ENCODE measurements at places on chromosomes 7 and 10. TPM values are rescaled to one million over a fixed set of nuclear protein-coding genes. Genes with fewer than 3 reads are reported as not detected.
A peak's percentile ranks its signal among the peaks of the same experiment; 100 is the strongest.

DNA sequence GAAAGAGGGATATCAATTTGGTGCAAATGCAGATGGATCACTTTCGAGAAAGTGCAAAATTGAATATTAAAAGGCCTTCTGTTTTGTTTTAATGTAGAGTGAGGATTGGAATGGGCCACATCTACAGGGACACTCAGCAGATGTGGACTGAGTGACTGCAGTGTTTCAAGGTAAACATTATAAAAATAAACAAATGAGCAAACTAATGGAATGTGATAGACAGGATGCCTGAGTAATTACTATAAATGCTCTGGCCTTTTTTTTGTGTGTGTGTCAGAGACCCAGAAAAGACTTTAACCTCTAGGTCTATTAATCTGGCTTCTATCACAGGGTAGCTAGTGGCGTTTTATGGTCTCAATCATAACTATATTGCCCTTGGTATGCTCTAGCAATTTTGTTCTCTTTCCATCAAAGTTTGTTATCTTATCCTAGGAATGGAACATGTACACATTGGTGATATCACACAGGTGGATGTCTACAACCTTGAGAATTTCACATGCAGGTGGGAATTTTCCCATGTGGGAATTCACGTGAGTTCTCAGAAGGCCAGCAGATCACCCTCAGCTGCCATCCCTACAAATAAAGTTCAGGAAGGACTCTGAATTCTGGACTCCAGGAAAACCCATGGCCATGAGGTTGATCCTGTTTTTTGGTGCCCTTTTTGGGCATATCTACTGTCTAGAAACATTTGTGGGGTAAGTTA is at the start of gene CPA2:
CPA2 (plus strand) TSS at position 606 of the 703 bp plus-strand sequence; CDS start at position 625, 19 bp downstream.
- no peak for DNase-seq

- DNase-seq, result no peak
Observed at GRCh38 chr7:26186364-26187311, 13.9 kb downstream of the HNRNPA2B1 start.

GRCh38 chr10:124009231-124010015 is 84.0 kb downstream of the CHST15 start:
- DNase-seq, result no peak

- no peak for DNase-seq
Observed at GRCh38 chr7:102451371-102452054, 13.2 kb downstream of the ALKBH4 start.

GRCh38 chr7:137480401-137480800 is 136.9 kb upstream of the PTN start:
- DNase-seq, result no peak

- no peak for DNase-seq
Observed at GRCh38 chr10:62597226-62597625, 207.3 kb upstream of the ADO start.

- no peak for DNase-seq
Observed at GRCh38 chr7:15086131-15086611, 183.6 kb upstream of the DGKB start.

DNA sequence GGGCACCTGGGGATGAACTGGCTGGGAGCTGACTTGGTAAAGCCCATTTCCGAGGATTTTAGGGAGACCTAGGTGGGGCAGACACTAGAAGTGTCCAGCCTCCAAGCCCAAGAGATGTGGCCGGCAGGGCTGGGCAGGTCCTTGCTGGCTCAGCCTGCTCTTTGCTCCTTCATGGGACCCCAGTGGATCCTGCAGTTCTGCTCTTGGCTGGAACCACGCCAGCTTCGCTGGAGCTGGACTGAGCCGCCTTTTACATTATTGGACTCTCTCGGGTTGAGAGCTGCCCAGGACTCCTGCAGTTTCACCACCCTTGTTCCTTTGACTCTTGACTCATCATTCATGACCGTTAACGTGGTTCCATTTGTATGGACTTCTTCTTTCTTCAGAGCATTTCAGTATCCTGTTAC is 5.7 kb downstream of the PPIF start:
- DNase-seq, result no peak

- DNase-seq, result no peak
Observed at GRCh38 chr7:131459256-131459655, 97.2 kb downstream of the PODXL start.

The ANKRD1 gene
- 2.3 TPM for total RNA-seq

DNA sequence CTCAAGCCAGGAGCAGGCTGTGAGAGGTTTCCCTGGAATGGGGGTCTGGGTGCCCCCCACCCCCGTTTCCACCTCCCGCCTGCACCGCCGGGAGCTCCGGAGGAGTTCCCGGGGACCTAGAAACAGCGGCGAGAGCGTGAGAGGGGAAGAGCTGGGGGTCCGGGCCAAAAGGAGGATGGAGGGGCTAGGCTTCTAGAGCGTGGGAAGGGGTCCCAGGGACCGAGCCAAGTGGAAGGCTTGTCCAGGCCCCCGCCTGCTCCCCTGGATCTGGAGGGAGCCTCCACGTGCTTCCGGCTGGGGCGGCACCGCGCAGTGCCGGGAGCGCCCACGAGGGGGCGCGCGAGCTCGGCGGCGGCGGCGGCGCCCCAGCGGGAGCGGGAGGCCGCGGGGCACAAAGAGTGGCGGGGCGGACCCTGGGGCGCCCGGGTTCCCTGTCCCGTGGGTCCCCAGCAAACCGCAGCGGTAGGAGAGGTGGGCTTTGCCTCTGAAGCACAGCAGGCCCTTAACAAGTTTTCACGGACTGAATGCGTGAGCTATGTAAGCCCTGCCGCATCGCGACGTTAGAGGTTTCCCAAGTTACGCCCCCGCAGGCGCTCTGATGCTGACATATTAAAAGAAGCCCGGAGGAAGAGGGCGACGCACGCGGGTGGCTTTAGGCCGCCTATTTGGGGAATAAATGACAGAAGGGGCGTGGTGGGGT is 104.4 kb upstream of the LRRC4 start:
- peak; percentile 49 for DNase-seq

The MGMT gene
- 60.3 TPM for total RNA-seq

The TMEM213 gene
- not detected for total RNA-seq

GRCh38 chr7:151436446-151437158 is 3.3 kb downstream of the CRYGN start:
- DNase-seq, result no peak

- DNase-seq, result no peak
Observed at GRCh38 chr7:155020996-155021395, 18.1 kb upstream of the PAXIP1 start.

The TSPAN15 gene
- total RNA-seq, result 10.2 TPM

The NHLRC2 gene
- total RNA-seq, result 21.0 TPM

GRCh38 chr7:5636914-5637313 is 144.5 kb downstream of the RNF216 start:
- DNase-seq, result no peak

GRCh38 chr10:101726115-101726387 is 31.1 kb upstream of the FBXW4 start:
- no peak for DNase-seq

GRCh38 chr7:92460109-92460508 is 12.8 kb downstream of the GATAD1 start:
- no peak for DNase-seq

- DNase-seq, result no peak
Observed at GRCh38 chr10:127405221-127405620, 143.9 kb upstream of the NPS start.

The AKR1C4 gene
- not detected for total RNA-seq

DNA sequence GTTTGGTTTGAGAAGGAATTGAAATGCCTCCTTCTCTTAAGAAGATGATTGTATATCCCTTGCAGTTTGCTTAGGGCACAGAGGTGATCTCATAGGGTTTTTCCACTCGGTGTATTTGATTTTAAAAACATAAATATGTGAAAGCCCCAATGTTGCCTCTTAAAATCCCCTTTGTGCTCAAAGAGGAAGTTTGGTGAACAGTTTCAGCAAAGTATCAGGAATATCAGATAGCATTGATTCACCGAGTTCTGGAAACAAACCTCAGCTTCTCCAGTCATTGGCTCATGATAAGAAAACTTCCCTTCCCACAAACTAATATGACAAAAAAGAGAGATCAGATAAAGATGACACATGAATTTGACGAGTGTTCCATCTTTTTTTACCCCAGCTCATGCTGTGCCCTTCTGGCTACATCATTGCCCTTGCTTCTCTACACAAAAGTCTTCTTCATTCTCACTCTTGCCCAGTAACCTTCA is 20.1 kb upstream of the SMNDC1 start:
- no peak for DNase-seq

DNA sequence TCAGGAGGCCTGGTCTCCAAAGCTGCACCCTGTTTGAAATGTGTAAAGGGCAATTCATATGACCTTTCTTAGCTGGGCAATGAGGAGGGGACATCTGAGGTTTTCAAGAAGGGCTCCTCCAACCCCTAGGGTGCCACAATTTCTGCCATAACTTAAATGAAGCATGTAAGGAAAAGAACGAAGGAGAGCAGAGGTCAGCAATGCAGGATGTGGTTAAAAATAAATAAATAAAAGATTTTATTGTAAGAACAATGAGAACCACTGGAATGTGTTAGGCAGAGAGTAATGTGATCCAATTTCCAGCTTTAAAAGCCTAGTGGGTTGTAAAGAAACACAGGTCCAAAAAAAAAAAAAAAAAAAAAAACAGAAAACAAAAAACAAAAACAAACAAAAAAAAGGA is 673.1 kb downstream of the TNS3 start:
- no peak for DNase-seq

The POP7 gene
- total RNA-seq, result 136 TPM

- no peak for DNase-seq
Observed at GRCh38 chr10:48636231-48636630, 31.4 kb upstream of the ARHGAP22 start.

DNA sequence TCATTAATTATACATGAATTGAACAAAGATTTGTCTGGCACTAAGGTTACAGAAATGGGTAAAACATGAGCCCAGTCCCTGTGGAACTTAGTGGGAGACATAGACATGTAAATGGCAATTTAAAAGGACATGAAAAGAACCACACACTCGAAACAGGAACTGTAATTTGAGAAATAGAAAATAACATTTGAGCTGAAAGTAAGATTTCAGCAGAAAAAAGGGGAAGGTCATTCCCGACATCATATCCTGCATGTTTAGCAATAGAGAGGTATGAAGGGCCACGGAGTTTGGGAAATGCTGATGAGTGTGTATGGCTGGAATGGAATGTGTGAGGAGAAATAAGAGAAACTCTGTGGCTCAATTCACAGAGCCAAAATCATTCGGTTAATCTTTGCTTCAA is 175.4 kb upstream of the AHR start:
- DNase-seq, result no peak

- no peak for DNase-seq
Observed at GRCh38 chr7:16051561-16052255, 365.2 kb upstream of the MEOX2 start.

- no peak for DNase-seq
Observed at GRCh38 chr10:78222096-78222790, 188.6 kb downstream of the RPS24 start.

DNA sequence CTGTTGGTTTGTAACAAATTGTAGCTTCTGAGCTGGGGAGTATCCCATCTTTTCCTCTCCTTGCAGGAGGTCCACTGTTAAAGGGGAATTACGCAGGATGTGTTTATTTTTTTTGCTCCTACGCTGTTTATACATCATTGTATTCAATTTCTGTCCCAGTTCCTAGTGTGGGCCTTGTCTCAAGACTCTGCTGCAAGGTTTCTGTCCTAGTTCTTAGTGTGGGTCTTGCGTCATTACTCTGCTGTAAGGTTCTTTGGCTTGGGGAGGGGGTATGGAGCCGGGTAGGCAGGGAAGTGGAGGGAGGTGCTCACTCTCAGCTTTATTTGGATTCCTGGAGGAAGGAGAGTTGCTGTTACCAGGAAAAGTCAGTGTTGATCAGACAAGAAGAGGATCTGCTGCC is 64.0 kb upstream of the TRIM8 start:
- no peak for DNase-seq

DNA sequence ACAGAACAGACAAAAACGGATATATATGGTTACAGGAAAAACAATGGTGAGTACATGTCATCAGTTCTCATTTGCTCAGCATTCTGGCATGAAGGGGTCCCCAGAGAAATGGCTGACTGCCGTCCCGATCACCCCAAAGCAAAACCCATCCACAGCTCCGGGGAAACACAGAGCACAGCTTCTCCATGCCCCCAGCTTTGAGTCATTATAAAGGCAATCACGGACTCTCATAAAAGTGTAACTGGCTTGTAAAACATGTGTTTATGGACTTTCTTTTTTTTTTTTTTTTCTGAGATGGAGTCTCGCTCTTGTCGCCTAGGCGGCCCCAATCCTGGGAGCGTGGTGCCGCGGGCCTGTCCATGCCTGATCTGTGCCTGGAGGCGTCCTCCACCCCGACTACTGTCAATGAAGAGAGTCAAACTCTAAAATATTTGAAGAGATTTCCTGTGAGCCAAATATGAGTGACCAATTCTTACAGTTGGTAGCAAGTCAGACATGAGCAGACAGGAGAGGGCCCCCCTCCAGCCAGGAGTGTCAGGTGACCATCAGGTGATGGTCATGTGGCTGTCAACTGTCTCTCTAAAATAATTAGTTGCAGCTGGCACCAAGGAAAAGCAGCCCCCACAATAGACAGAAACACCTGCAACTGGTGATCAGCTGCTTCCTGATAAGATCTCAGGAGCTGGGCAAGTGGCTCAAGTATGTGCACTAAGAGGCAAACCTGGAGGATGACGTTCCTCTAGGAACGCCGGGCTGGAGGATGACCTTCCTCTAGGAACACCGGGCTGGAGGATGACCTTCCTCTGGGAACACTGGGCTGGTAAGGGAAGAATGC is 21.7 kb upstream of the NOM1 start:
- no peak for DNase-seq

GRCh38 chr7:117970801-117971200 is 97.6 kb upstream of the CTTNBP2 start:
- DNase-seq, result no peak

GRCh38 chr7:142356166-142356565 is 98.3 kb upstream of the PRSS58 start:
- DNase-seq, result no peak

DNA sequence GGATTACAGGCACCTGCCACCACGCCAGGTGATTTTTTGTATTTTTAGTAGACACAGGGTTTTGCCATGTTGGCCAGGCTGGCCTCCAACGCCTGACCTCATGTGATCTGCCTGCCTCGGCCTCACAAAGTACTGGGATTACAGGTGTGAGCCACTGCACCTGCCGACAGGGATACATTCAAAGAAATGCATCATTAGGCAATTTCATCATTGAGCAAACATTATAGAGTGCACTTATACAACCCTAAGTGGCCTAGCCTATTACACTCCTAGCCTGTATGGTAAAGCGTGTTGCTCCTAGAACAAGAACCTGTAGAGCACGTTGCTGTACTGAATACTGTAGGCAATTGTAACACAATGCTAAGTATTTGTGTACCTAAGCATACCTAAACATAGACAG is 350.3 kb downstream of the GALNT17 start:
- DNase-seq, result no peak

DNA sequence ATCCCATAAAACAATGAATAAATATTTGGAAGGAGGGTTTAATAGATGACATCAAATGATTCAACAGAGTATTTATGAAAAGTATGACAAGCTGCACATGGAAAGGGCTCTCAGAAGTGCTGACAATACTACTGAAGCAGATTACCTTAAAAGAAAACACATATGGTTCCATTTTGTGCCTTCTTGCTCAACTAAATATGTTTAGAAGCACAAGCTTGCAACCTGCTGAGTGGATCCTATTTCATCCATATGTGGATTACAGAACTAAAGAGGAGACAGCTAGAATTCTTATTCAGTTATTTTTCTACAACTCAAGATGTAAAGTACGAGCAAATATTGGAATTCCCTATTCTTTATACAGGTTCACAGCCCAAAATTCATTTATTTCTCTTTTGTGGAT is 340.6 kb downstream of the TFEC start:
- no peak for DNase-seq

All from G401 (cell line).